ENCODE measurements at places on chromosomes 4 and X.

DNA sequence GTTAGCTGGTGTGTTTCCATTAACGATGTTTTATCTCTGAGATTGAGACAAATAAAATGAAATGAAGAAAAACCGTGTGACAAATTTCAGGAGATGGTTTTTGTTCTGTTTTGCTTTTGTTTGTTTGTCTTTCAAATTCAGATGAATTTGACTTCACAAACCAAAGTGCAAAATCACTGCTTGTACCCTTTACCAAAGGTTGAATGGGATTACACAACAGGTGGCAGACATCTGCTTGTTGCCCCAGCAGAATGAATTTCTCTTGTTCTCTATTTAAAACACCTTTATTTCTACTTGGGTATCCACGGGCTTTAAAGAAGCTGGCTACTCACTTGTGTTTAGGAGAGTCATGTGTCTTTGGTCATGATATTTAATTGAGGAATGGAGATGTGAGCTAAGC lies 239.7 kb upstream of the CLNK start:
- DNase-seq: no peak

DNA sequence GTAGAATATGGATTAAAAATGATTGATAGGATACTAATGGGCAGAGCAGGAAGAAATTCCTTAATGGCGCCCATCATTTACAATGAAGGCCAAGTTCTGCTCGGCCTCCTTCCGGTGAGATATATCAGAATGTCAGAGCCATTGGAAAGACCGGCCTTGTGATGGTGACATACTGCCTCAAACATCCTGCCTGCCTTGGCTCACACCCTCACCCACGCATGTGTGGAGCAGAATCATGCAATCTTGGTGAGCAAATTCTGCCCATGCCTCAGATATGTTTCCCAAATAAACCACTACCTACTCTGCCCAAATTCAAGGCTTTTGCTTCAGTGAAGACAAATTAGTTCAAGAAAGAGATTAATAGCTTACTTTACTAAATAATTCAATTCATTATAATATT lies 163.3 kb downstream of the MID1 start:
- DNase-seq: no peak

DNA sequence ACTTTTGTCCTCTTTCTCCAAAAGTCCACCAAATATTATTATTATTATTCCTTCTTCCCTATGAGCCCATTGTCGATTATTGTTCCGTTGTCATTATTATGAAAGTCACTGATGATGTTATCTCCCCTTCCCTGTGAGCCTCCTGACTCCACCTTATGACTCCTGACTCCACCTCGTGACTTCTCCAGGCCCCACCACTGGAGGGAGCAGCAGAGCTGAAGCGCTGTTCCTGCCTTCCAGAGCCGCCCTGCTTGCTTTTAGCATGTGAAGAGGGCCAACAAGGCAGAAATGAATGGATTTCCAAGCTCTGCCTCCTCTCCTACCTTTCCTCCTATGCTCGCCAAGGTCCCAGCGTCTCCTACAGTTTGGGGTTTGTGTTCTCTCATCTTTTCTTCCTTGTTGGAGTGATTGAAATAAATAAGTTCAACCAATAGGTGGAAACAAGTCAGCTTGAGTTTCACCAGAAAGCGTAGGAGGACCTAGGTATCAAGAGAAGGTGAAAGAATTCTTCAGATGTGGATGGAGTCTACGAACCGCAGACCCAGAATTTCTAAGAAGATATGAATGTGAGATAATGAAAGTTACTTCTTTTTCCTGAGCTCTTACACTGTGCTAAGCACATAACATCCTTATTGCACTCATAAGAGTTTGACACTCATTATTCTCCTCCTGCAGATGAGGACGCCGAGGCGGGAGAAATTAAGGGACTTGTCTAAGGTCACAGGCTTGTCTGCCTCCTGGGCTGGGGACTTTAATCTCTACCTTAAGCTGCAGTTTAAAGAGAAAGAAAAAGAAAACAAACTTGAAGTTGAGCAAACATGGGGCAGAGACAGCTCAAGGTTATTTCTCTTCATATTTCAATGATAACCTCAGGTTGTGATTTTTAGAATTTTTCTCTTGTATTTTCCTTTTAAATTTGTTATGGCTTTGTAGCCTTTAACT lies 26.1 kb downstream of the IGSF1 start:
- DNase-seq: no peak

GRCh38 chr4:2045518-2045951 lies 13.6 kb upstream of the NAT8L start:
- DNase-seq: no peak

DNA sequence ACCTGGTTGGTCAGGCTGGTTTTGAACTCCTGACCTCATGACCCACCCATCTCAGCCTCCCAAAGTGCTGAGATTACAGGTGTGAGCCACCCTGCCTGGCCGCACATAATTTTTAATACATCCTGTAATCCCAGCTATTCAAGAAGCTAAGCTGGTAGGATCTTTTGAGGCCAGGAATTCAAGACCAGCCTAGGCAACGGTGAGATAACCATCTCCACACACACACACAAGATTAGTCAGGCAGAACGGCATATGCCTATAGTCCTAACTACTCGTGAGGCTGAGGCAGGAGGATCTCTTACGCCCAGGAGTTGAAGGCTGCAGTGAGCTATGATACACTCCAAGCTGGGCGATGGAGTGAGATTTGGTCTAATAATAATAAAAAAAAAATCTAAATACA lies 212.4 kb upstream of the NEIL3 start:
- no peak for DNase-seq

- DNase-seq: no peak
Observed at GRCh38 chrX:106874075-106874474, 29.1 kb downstream of the RIPPLY1 start.

- DNase-seq: no peak
Observed at GRCh38 chr4:139942241-139942640, 211.7 kb downstream of the MAML3 start.

GRCh38 chr4:150367326-150367725 lies 214.6 kb upstream of the MAB21L2 start:
- no peak for DNase-seq

GRCh38 chr4:37685823-37686372 lies 278 bp downstream of the RELL1 start:
- DNase-seq: no peak

DNA sequence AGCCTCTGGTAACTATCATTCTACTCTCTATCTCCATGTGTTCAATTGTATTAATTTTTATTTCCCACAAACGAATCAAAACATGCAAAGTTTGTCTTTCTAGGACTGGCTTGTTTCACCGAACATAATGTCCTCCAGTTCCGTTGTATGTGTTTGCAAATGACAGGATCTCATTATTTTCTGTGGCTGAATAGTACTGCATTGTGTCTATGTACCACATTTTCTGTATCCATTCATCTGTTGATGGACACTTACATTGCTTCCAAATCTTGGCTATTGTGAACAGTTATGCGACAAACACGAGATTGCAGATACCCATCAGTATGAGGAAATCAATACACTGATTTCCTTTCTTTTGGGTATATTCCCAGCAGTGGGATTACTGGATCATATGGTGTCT lies 8.4 kb upstream of the LDOC1 start:
- DNase-seq: no peak

- no peak for DNase-seq
Observed at GRCh38 chrX:150899191-150899757, 806 bp upstream of the CD99L2 start.

- DNase-seq: peak; percentile 32
Observed at GRCh38 chr4:139301821-139302611, at the start of gene NDUFC1. Gene NDUFC1 (minus strand): TSS chr4:139302477. CDS start chr4:139295798, 6,679 bp downstream.

DNA sequence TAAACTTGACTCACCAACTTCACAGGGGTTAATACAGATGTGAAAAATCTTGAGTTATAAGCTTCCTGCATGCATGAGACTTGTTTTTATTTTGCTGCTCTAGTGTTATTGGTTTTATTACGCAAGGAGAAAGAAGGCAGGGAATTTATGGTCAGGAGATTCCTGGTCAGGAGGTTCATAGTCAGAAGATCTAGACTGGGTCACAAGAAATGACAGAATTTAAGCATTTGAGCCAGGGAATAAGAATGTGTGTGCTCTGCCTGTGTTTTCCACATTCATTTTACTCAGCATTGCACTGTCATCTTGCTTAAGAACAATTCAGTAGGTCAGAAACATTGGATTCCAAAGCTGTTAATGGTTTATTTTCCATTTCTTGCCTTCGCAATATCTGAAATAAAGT lies 2522.1 kb downstream of the ARAP2 start:
- DNase-seq: no peak

DNA sequence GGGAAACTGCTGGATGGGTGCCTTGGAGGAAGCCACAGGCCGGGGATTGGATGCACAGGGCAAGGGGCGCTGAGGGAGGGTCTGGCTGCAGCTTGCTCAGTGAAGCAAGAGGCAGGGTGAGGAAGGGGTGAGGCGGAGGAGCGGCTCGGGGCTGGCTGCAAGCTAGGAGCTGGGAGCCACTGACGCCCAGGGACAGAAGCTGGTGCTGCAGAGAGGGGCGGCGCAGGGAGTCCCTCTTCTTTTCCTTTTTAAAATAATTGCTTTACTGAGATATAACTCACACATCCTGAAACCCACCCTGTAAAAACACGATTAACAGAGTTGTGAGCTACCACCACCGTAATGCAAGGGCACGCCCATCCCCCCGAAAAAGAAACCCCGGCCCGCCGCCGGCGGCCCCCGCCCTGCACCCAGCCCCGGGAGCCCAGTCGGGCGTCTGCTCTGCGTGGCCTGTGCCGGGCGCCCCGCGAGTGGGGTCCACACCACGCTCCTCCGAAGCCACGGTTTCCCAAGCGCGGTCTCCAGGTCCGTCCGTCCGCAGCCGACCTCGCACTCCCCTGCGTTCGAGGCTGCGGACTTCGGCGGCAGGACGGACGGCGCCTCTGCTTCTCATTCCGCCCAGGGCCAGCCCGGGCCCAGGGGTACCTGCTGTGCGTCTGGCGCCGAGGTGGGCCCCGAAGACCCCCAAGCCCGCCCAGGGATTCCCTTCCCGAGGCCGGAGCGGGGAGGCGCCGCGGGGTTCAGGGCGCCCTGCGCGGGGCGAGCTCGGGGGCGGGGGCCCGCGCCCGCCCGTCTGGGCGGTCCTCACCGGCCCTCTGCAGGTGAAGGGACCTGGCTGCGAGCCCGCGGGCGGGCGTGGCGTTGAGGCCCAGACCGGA lies 866 bp upstream of the UVSSA start:
- no peak for DNase-seq
